NCI-H1436 (cell line): ENCODE measurements at places on chromosomes 1 and 21.

GRCh38 chr1:53395671-53396215 lies 63.5 kb upstream of the DMRTB1 start:
- peak; percentile 45 for DNase-seq

- DNase-seq: no peak
Measured at GRCh38 chr1:10328180-10328963, 70.5 kb upstream of the PGD start.

DNA sequence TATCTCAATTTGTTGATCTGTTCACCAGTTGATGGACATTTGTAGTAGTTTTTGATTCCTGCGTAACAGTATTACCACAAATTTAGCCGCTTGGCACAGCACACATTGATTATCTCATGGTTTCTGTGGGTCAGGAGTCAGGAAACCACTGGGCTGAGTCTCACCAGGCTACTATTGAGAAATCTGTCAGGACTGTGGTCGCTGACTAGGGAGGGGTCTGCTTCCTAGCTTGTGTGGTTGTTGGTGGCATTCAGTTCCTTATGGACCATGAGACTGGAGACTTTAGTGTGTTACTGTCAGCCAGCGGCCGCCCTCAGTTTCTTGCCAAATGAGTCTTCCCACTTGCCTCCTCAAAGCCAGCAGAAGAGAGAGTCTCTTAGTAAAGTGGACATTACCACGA lies 9.8 kb downstream of the PEX14 start:
- DNase-seq: no peak

DNA sequence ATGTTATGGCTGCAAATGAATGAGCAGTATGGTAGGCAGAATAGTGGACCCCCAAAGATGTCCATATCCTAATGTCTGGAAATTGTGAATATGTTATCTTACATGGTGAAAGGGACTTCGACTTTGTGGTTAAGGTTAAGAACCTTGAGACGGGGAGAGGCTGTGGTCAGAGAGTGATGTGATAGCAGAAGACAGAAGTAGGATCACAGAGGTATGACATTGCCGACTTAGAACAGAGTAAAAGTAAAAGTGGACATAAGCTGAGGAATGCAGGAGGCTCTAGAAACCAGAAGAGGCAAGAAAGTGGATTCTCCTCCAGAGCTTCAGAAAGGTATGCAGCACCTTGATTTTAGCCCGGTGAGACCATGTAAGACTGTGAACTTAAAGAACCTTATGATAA lies 74.6 kb downstream of the CTH start:
- no peak for DNase-seq

GRCh38 chr1:183884526-183884925 lies 79.6 kb downstream of the RGL1 start:
- no peak for DNase-seq

DNA sequence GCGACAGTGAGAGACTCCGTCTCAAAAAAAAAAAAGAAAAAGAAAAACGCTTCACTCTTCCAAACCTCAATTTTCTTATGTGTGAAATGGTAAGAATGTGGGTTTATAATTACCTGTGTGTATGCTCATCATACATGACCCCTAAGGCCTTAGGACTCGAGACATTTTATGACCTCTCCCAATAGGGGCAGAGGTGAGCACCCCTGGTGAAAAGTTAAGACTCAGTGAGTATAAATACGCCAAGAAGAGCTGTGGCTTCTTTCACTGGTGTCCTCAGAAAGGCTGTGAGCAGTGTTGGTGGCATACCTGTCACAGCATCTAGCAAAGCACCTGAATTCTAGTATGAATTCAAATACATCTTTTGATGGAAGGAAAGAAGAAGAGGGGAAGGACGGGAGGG lies 7.8 kb upstream of the FCMR start:
- DNase-seq: no peak

GRCh38 chr1:227391211-227391610 lies 72.9 kb upstream of the CDC42BPA start:
- DNase-seq: no peak

DNA sequence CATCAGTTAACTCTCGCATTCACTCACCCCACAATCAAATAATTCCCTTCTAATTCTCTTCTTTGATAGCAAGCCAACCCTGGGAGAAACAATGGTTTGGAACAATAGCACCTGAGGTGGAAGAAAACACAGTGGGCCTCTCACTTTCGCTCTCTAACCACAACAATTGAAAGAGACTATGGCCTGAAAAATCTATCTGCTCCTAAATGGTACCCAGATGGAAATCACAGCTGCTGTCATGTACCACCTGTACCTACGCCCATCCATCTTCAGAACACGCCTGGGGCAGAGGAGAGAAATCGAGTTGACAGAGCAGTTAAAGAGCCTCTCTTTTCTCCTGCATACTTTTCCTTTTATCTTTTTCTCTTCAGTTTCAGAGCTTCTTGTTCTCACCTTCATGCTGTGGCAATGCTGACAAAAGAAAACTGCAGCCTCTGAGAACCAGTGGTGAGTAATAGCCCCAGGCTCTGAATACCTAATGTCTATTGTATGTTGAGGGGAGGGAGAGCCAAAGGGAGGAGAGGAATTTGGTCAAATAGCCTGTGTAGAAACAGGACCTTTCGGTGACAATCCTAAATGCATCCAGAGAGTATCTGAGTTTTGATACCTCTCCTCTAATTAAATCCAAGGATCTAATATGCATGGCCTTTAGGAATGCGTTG lies 57.7 kb downstream of the ZC3H11B start:
- DNase-seq: peak; percentile 2
